Heart left ventricle (tissue), 16 donors: ENCODE measurements at places on chromosomes 16 and 17. TPM values are rescaled to one million over a fixed set of nuclear protein-coding genes. Genes with fewer than 3 reads are reported as not detected.

RASD1 gene
- 14.6 TPM for total RNA-seq

CBLN1 gene
- total RNA-seq: 1.5 TPM

LITAFD gene
- total RNA-seq: not detected

MT1M gene
- 9.2 TPM for total RNA-seq

KRTAP2-3 gene
- not detected for total RNA-seq

NEUROD2 gene
- total RNA-seq: not detected

EPOP gene
- total RNA-seq: 1.6 TPM

CTRL gene
- total RNA-seq: 0.75 TPM

CMIP gene
- 10.6 TPM for total RNA-seq

SOX9 gene
- total RNA-seq: 14.8 TPM

GGT6 gene
- total RNA-seq: not detected

CCDC154 gene
- total RNA-seq: not detected

TBC1D3L gene
- 6.1 TPM for total RNA-seq

TSPAN10 gene
- total RNA-seq: 0.38 TPM

SCARF1 gene
- 14.8 TPM for total RNA-seq

GRCh38 chr16:27238016-27238587 is 30.5 kb downstream of the NSMCE1 start:
- no peak for DNase-seq
- H3K27me3 ChIP-seq: no peaks in the 10 kb centered on the region

GRCh38 chr17:82710499-82711232 is 5.8 kb upstream of the FN3KRP start:
- DNase-seq: no peak
- peaks cover under 1% of the 10 kb centered on the region for H3K4me1 ChIP-seq
- H3K27ac ChIP-seq: no peak overlapping the region
- H3K4me3 ChIP-seq: no peak overlapping the region
- H3K36me3 ChIP-seq: no peaks in the 10 kb centered on the region

- H3K27me3 ChIP-seq: peaks cover 3% of the 10 kb centered on the region
- no peaks in the 10 kb centered on the region for H3K36me3 ChIP-seq
- DNase-seq: no peak
Observed at GRCh38 chr16:87551487-87551886, 50.8 kb upstream of the JPH3 start.

DNA sequence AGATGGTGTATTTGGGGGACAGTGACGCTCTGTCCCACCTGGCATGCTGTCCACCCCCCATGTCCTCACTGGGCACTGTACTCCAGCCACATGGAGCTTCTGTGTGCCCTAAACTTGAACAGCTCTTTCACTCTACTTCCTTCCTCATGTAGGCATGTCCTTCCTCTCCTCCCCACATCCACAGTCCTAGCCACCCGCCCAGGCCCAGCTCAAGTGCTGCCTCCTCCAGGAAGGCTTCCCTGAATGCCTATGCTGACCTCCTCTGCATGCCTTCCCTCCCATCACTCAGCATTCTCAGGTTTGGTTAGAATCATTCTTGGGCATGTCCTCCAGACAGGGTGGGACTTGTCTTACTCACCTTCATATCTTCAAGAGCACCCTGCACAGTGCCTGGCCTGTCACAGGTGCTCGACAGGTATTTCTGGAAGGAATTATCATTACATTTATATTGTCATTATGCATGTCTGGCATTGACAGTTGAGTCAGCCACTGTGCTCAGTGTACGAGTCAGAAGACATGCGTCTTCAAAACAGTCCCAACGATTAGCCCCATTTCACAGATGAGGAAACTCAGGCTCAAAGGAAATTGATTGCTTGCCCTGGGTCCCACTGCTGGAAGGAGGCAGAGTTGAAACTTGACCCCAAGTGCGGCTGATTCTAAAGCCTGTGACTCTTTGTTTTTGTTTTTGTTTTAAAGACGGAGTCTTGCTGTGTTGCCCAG is 42.1 kb upstream of the TOB1 start:
- peaks cover 40% of the 10 kb centered on the region for H3K4me1 ChIP-seq
- H3K27me3 ChIP-seq: no peaks in the 10 kb centered on the region
- peak overlapping the region; percentile 96 for H3K27ac ChIP-seq
- DNase-seq: no peak
- H3K36me3 ChIP-seq: no peaks in the 10 kb centered on the region

- no peak overlapping the region for H3K4me3 ChIP-seq
- H3K4me1 ChIP-seq: no peaks in the 10 kb centered on the region
- no peaks in the 10 kb centered on the region for H3K27me3 ChIP-seq
- peaks cover 93% of the 10 kb centered on the region for H3K36me3 ChIP-seq
- no peak for DNase-seq
- no peak overlapping the region for H3K27ac ChIP-seq
Observed at GRCh38 chr17:36496018-36496789, 9.7 kb downstream of the ZNHIT3 start.

- H3K27ac ChIP-seq: peak overlapping the region; percentile 71
- no peaks in the 10 kb centered on the region for H3K36me3 ChIP-seq
- H3K27me3 ChIP-seq: no peaks in the 10 kb centered on the region
- DNase-seq: no peak
- H3K4me3 ChIP-seq: peak overlapping the region; percentile 61
- H3K4me1 ChIP-seq: peaks cover 4% of the 10 kb centered on the region
Observed at GRCh38 chr17:7922269-7922844, 6.3 kb upstream of the RNF227 start.

DNA sequence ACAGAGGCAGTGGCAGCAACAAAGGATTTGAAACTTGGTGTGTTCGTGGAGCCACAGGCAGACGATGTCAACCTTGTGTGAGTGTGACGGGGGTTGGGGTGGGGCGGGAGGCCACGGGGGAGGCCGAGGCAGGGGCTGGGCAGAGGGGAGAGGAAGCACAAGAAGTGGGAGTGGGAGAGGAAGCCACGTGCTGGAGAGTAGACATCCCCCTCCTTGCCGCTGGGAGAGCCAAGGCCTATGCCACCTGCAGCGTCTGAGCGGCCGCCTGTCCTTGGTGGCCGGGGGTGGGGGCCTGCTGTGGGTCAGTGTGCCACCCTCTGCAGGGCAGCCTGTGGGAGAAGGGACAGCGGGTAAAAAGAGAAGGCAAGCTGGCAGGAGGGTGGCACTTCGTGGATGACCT is 25.5 kb downstream of the STH start:
- peaks cover 25% of the 10 kb centered on the region for H3K36me3 ChIP-seq
- no peak for DNase-seq
- H3K27ac ChIP-seq: no peak overlapping the region
- no peak overlapping the region for H3K4me3 ChIP-seq
- peaks cover 26% of the 10 kb centered on the region for H3K4me1 ChIP-seq

GRCh38 chr17:44171931-44172455 is 1.5 kb downstream of the ASB16 start:
- H3K27me3 ChIP-seq: no peaks in the 10 kb centered on the region
- no peak overlapping the region for H3K4me3 ChIP-seq
- no peak overlapping the region for H3K27ac ChIP-seq
- no peak for DNase-seq

- no peak overlapping the region for H3K4me3 ChIP-seq
- peaks cover 17% of the 10 kb centered on the region for H3K4me1 ChIP-seq
- no peak for DNase-seq
- no peaks in the 10 kb centered on the region for H3K27me3 ChIP-seq
Observed at GRCh38 chr17:27506348-27507218, 50.3 kb downstream of the KSR1 start.

DNA sequence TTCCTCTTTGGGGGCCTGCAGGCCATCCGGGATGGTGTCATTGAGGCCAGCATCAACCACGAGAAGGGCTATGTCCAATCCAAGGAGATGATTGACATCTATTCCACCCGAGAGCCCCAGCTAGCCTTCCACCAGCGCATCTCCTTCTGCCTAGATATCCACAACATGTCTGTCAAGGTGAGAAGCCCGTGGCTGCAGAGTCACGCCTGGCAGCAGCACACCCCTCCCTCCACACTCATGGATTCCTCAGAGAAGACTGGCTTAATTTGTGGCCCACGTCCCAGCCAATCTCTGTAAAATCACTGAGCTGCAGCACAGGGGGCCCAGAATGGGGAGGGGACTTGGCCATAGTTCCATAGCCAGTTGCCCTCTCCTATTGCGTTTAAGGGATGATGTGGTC is 15.6 kb downstream of the PSMD3 start:
- H3K36me3 ChIP-seq: peaks cover 69% of the 10 kb centered on the region
- no peaks in the 10 kb centered on the region for H3K27me3 ChIP-seq

- peaks cover 27% of the 10 kb centered on the region for H3K36me3 ChIP-seq
- H3K4me3 ChIP-seq: no peak overlapping the region
- H3K4me1 ChIP-seq: peaks cover 72% of the 10 kb centered on the region
- peak overlapping the region; percentile 61 for H3K27ac ChIP-seq
- H3K27me3 ChIP-seq: no peaks in the 10 kb centered on the region
Observed at GRCh38 chr17:59355030-59355701, 23.7 kb downstream of the YPEL2 start.

- no peak for DNase-seq
- H3K4me3 ChIP-seq: peak overlapping the region; percentile 8
- peaks cover 8% of the 10 kb centered on the region for H3K36me3 ChIP-seq
- peaks cover 41% of the 10 kb centered on the region for H3K4me1 ChIP-seq
Observed at GRCh38 chr17:50954641-50955121, 88.5 kb upstream of the TOB1 start.

DNA sequence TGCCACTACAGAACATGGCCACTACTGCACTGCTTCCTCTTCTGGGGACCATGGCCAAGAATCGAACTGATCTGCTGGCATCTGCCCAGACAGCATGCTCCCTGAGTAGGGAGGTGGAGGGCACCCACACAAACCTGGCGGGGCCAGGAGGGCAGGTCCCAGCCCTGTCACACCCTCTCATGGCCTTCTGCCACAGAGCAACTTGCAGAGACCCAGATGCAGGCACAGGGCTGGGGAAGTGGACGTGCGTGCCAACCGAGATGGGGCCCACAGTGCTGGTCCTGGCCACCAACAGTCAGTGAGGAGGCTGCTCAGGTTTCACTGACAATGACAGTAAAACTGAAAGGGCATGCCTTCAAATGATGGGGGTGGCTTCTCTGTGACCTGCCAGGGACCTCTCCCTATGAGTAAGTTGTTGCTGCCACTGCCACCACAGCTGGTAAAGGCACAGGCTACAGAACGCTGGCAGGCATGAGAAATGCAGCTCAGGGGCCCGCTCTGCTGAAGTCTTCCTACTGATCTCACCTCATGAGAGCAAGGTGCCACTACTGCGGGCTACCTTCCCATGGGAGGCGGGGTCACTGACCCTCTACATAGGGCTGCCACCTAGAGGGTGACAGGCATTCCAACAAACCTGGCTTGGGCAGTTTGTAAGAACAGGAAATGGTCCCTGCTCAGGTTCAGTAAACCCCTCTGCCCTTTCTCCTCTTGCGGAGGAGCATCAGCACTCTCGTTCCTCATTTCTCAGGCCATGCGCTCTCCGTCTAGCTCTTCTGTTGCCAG is 15.5 kb downstream of the HIC1 start:
- no peak for DNase-seq
- H3K27ac ChIP-seq: peak overlapping the region; percentile 87
- peaks cover 2% of the 10 kb centered on the region for H3K36me3 ChIP-seq
- no peaks in the 10 kb centered on the region for H3K27me3 ChIP-seq
- H3K4me3 ChIP-seq: no peak overlapping the region

GRCh38 chr16:67091906-67092566 is 17.7 kb upstream of the PHAF1 start:
- H3K36me3 ChIP-seq: no peaks in the 10 kb centered on the region
- no peak overlapping the region for H3K27ac ChIP-seq
- no peak for DNase-seq
- H3K27me3 ChIP-seq: no peaks in the 10 kb centered on the region
- no peak overlapping the region for H3K4me3 ChIP-seq

GRCh38 chr16:53771655-53772497 is 67.9 kb downstream of the FTO start:
- no peak overlapping the region for H3K27ac ChIP-seq
- no peaks in the 10 kb centered on the region for H3K36me3 ChIP-seq
- peaks cover 11% of the 10 kb centered on the region for H3K4me1 ChIP-seq
- no peak for DNase-seq

DNA sequence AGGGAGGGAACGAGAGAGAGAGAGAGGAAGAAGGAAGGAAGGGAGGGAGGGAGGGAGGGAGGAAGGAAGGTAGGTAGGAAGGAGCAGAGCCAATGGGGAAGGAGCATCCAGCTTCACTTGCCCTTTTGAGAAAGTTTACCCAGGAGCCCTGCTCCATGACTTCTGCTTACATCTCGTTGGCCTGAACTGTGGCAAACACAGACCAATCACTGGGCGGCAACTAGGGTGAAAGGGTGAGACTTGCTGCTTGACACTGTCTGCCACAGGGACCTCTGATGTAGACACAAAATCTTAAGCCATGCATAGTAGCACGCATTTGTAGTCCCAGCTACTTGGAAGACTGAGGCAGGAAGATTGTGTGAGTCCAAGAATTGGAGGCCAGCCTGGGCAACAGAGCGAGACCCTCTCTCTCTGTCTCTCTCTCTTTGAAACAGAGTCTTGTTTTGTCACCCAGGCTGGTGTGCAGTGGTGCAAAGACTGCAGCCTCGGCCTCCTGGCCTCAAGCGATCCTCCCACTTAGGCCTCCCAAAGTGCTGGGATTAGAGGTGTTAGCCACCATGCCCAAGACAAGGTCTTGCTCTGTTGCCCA is 19.5 kb upstream of the TUBG2 start:
- H3K36me3 ChIP-seq: no peaks in the 10 kb centered on the region
- no peak overlapping the region for H3K4me3 ChIP-seq
- no peaks in the 10 kb centered on the region for H3K4me1 ChIP-seq
- H3K27me3 ChIP-seq: no peaks in the 10 kb centered on the region
- no peak overlapping the region for H3K27ac ChIP-seq
- DNase-seq: no peak

DNA sequence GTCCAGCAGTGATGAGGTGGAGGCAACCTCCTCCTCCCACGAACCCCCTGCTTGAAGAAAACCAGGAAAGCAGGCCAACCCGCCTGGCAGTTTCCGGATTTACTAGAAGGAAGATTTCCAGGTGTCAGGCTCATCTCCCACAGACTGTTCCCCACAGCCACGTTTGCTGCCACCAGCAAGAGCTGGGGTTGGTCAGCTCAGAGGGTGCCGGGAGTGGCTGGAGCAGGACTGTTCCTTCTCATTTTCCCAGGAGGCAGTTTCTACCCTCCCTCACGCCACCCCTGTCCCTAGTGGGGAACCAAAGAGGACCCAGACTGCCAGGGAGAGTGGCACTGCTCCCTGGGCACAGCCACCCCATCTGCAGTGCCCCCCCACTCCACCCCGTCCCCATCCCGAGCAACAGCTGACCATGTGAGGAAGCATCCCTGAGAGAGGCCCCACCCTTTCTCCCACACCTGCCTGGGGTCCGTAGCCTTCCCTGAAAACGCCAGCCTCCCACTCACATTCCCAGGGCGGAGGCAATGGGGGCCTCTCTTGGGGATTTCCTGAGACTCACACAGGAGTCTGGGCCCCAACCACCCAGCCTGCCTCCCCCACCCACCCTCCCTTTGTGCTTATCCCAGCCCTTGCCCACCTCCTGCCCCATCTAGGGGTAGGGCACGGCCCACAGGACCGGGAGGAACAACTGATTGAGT is 5.9 kb downstream of the KRT17 start:
- DNase-seq: no peak
- no peaks in the 10 kb centered on the region for H3K4me1 ChIP-seq
- no peaks in the 10 kb centered on the region for H3K36me3 ChIP-seq
- no peaks in the 10 kb centered on the region for H3K27me3 ChIP-seq
- H3K27ac ChIP-seq: no peak overlapping the region

GRCh38 chr16:15811481-15812400 is 45.1 kb downstream of the MYH11 start:
- no peaks in the 10 kb centered on the region for H3K4me1 ChIP-seq
- no peak for DNase-seq
- peaks cover 13% of the 10 kb centered on the region for H3K27me3 ChIP-seq
- H3K36me3 ChIP-seq: no peaks in the 10 kb centered on the region
- H3K4me3 ChIP-seq: no peak overlapping the region
- peak overlapping the region; percentile 84 for H3K27ac ChIP-seq
